ENCODE measurements at places on chromosomes 6 and 20.

GRCh38 chr20:16363506-16364319 is 209.5 kb downstream of the KIF16B start:
- DNase-seq, result no peak

- DNase-seq, result no peak
Measured at GRCh38 chr6:168468045-168468444, 27.1 kb downstream of the SMOC2 start.

GRCh38 chr20:50478162-50478990 is 31.8 kb upstream of the PTPN1 start:
- no peak for DNase-seq

GRCh38 chr6:13465734-13466133 is 21.7 kb downstream of the GFOD1 start:
- DNase-seq, result no peak

DNA sequence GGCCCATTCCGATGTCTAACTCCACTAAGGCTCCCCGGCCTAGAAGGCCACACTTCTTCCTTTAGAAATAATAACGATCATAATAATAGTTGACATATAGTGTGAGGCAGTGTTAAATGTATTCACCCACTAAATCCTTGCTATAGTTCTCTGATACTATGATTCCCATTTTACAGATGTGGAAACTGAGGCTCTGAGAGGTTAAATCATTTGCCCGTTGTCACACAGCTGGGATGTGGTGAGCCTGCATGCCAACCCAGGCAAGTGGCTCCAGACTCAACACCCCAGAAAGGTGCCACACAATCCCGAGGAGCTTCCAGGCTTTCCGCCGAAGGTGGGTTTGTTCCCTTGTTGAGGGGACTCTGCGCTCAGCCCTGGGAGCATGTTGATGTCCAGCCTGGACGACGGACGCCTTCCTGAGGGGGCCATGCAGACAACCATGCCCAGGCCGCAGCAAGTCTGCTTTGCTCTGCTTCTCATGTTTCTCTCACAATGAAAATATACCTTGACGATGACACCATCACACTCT is 104.6 kb upstream of the CDYL start:
- DNase-seq, result no peak

- no peak for DNase-seq
Measured at GRCh38 chr20:47133809-47134456, 222.6 kb downstream of the ZMYND8 start.

Measured in NCI-H187 treated with DMSO at 0.1 percent for 48 hours (cell line).